Erythroblast (primary cell): ENCODE measurements at places on chromosomes 7 and 10.

DNA sequence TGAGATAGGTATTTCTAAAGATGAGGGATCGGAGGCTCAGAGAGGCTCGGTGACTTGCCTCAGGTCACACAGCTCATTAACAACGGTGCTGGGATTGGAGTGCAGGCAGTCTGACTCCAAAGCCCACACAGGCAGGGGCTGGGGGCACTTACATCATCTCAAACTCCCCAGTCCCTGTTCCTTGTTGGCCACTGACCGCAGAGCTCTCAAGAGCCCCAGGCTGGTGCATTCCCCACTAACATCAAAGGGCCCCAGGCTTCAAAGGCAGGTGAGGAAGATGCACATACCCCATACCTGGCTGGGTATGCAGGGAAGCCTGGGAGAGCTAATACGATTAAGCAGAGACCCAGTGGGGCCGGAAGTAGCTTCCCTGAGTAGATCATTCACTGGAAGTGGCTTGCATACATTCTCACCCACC lies 13.7 kb upstream of the NODAL start:
- no peak for DNase-seq

DNA sequence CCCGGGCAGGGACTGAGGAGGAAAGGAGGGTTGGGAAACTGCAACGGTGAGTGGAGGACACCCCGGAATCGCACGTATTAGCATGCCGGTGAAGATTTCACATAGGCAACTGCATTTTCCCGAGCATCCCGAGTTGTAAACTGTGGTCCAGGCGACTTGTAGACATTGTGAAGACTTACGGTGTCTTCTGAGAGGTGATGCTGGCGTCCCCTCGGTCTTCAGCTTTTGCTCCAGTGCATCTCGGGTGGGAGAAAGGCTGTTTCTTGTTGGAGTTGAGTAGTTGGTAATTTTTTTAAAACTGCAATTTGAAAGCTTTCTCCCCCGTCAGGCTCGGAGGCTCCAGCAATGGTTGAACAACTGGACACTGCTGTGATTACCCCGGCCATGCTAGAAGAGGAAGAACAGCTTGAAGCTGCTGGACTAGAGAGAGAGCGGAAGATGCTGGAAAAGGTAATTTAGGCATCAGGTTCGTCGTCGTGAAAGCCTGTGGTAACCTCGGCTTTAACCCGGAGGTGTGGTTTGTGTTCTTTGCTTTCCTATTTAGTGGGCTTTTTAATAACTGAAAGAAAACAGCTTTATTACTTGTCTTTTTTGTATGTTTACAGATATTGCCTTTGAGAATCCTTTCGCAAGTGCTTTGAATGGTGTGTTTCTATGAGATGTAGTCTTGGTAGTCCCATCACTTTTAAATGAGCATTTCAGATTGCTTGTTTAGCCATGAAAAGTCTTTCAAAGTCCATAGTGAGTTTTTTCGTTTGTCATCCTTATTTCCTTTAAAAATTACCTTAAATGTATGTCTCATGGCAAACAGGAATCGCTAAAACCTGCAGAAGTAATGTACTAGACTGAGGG lies 687 bp downstream of the HELLS start:
- DNase-seq: peak; percentile 31

DNA sequence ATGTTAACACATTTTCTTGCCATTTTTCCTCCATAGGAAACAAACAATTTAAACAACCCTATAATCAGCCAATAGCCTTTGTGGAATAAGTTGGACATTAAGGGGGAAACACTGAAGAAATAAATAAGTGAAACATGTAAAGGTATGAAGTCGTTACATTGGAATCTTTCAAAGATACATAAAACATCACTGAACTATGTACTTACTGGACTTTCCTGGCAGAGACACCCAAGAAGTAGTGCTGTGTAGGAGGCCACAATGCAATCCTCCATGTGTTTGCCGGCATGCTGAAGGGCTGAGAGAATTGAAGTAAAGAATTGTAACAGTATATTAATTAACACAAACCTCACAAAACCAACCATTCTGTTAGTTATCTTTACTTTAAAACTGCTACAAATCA lies 76.5 kb upstream of the GRID1 start:
- no peak for DNase-seq

GRCh38 chr10:121710207-121710606 lies 112.0 kb upstream of the FGFR2 start:
- no peak for DNase-seq

- DNase-seq: peak; percentile 81
These were observed 48.7 kb upstream of the ZMIZ1 start for GRCh38 chr10:79020015-79020491.

- DNase-seq: no peak
These were observed 41.3 kb downstream of the EGFR start for GRCh38 chr7:55060085-55060484.

- DNase-seq: no peak
These were observed 102.3 kb downstream of the MKX start for GRCh38 chr10:27643301-27643700.

DNA sequence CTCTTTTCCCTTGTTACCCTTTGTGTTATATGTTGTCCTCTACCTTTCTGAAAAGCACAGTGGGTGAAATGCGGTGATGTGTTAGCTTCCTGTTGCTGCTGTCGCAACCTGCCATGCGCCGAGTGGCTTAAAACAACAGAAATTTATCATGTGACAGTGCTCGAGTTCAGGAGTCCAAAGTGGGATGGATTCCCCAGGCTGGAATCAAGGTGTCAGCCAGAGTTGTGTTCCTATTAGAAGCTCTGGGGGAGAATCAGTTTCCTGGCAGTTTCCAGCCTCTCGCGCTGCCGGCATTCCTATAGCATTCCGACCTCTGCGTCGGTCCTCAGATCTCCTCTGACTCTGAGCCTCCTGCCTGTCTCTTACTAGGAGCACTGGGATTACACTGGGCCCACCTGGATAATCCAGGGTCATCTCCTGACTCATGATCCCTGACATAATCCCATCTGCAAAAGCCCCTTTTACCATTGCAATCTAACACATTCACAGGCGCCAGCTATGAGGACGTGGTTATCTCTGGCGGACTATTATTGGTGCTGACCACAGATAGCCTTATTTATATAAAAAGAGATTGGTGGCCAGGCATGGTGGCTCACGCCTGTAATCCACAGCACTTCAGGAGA lies 207.5 kb downstream of the CUX1 start:
- DNase-seq: no peak

DNA sequence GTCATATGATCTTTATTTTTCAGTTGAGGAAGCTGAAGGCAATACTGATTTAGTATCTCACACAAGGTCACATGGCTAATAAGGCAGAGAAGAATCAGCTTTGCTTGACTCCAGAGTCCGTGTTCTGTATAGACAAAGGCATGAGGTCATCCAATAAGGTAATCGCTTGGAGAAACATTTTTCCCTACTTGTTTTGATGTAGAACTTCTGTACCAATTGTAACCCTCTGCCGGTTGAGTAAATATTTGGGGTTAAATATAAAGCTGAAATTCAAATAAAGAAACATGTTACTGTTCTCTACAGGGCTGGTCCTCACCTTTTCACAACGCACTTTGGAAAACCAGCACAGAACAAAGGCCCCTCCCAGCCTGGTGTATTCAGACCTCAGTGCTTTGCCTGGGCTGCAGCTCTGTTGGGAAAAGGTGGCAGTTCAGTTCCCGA lies 83.0 kb upstream of the INSYN2A start:
- no peak for DNase-seq

DNA sequence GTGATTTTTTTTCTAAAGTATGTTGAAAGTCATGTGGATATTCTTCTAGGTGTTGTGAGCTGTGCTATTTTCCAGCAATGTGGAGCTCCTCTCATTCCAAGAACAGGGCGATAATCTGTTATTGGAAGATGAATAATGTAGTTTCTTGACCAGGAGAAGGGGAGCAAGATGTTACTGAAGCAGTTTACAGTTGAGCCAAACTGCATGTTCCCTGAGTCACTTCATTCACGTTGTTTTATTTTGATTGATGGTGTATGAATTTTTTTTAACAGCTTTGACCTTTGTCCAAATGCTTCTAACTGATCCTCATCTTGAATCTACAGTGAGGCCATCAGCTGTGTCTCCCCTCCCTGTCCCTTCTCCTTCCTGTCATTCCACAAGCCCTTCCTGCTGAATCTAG lies 277.1 kb upstream of the KLF6 start:
- DNase-seq: no peak

DNA sequence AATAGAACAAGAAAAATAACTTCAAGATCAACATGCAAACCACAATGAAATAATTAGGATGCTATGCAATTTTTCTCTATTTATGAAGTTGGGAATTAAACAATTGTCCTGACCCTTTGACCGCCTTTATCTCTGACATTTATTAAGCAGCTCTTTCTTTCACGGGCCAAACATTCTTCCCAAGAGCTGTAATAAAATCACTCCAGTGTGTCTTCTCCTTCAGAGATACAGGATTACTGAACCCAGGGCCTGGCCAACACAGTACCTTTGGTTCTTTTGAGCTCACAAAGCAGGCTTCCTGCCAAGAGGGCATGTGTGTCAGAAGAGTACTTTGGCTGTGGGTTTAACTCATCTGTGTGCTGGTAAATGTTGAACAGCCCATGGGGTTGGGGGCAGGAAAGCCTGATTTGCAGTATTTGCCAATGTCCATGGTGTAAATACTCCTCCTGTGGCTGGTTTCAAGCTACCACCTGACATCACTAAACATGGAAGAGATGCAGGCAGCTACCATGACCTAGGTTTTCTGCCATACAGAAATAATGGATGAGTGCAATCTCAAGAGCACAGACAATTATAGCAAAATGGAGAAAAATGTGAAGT lies 121.7 kb downstream of the FANK1 start:
- no peak for DNase-seq

DNA sequence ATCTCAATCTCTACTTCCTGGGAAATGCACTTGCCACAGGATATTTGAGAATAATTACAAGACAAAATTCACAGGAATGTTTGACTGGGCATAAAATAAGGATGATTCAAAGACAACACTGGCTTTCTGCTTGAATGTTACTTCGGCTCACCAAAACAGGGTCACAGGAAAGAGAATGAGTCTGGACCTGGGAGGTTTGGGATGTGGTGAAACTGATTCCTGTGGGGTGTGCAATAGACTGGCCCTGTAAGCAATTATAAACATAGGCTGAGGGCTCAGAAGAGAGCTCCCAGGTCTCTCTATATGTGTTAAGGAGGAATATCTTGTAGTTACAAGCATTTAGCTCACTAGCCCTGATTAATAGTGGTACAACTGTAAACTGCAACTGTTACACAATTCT lies 613.9 kb upstream of the CELF2 start:
- DNase-seq: no peak

GRCh38 chr7:43431020-43431595 lies 151.8 kb upstream of the STK17A start:
- DNase-seq: no peak

DNA sequence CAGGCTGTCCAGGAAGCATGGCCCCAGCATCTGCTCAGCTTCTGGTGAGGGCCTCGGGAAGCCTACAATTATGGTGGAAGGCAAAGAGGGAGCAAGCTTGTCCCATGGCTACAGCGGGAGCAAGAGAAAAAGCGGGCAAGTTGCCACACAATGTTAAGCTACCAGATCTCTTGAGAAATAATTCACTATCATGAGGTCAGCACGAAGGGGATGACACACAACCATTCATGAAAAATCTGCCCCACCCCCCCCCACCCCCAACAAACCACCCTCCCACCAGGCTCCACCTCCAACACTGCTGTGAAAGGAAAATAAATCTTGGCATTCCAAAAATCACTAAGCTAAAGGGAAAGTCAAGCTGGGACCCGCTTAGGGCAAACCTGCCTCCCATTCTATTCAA lies 545.8 kb upstream of the NRP1 start:
- no peak for DNase-seq

DNA sequence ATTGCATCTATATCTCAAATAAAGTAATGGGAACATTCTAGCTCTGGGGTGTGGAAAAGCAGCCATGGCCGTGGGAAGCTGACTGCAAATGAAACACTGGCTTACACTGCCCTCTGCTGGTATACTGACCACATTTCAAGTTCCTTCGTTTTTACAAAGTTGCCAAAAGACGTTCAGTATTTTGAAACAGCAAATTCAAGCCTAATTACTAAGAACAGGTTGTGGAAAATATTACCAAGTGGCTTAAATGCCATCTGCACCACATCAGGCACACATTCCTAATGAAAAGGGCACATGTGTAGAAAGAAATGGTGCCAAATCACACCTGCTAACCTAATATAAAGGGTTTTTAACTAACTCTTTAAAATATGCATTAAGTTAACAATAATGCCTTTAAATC lies 83.9 kb downstream of the JAZF1 start:
- DNase-seq: peak; percentile 55
